ENCODE measurements at places on chromosomes 4 and X.

- DNase-seq, result no peak
Measured at GRCh38 chr4:122879001-122879400, 43.4 kb downstream of the NUDT6 start.

- DNase-seq, result no peak
Measured at GRCh38 chr4:138255917-138256597, 13.9 kb upstream of the SLC7A11 start.

DNA sequence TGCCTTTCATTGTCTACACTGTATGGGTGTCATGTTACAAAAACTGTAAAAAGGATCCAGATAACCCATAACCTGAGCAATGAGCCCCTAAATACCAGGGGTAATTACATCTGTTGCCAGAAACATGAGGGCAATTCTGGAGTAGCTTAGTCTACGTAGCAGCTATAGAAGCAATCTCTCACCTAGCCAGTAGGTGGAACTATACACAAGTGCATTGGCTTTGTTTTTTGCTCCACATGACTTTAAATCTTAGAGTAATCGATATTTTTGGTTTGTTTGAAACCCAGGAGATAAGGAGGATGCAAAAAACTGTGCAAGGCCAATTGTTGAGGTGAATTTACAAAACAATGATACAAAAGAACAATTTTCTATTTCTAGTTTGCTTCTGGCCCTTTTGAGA, 57.5 kb downstream of the GPR82 start:
- no peak for DNase-seq

DNA sequence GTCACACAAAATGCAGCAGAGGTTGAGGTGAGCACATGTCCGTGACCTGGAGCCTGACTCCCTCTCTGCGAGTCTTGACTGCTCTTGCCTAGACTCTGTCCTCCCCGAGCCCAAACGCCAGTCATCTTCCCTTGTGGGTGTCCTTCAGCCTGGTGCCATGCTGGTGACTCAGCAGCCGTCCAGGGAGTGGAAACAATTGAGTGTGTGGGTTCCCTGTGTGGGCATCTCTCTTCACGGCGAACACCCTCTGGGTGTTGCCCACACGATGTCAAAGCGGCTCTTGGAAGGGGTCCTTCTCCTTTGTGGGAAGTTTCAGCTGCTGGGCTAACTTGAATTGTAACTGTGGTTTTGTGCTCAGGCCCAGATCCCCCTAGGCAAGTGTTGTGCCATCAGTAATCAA, 17.5 kb upstream of the MSANTD1 start:
- DNase-seq, result no peak

GRCh38 chr4:152304220-152304619, 231.7 kb downstream of the FBXW7 start:
- DNase-seq, result no peak

- no peak for DNase-seq
Measured at GRCh38 chrX:13733506-13733905, 914 bp downstream of the TRAPPC2 start.

GRCh38 chr4:7786040-7786439, 153.6 kb downstream of the AFAP1 start:
- no peak for DNase-seq

DNA sequence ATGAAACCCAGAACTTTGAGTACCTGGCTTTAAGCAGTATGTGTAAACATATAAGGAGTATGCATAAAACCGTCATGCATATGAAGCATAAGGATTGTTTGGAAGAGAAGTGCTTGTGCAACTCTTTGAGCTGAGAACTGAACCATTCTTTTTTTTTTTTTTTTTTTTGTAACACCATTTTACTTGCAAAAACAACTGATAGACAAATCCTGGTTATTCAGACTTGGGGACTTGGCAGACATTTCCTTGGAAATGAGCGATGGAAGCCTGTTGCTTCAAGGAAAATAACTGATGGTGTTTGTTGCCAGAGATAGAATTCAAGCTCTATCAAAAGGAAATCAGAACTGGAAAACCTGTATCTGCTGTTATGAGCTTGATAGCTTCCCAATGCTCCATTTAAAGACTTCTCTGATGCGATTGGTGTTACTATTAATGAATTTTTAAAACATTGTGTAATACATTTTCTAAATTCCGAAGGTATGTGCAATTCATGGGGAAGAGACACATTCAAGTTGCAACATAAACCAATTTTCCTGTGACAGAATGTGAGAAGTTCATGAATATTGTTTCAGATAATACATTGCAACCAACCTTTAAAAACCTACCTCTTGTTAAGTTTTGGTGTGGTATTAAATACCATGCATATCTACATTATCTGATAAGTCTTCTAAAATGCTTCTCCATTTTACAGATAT, 47.0 kb upstream of the FAT1 start:
- no peak for DNase-seq

GRCh38 chr4:187724456-187724855, 271.1 kb upstream of the ZFP42 start:
- DNase-seq, result no peak

- no peak for DNase-seq
Measured at GRCh38 chr4:152680988-152681603, 1.3 kb upstream of the TMEM154 start.

DNA sequence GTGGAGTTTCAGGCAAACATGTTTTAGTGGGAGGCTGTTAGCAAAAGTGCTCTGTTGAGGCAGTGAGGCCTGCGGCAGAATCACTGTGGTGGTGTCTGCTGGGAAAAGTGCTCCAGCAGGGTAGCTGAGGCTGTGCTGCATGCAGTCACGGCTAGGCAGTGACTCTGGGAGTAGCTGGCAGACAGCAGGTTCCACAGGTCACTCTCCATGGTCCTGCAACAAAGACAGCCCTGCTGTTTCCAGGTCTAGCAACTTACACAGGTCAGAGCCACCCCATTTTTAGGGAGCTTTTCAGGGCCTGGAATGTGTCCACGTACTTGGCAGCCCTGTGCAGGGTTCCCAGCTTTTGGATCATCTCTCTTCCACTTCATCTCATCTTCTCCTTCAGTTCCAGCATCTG, 184.3 kb downstream of the NAA11 start:
- DNase-seq, result no peak

DNA sequence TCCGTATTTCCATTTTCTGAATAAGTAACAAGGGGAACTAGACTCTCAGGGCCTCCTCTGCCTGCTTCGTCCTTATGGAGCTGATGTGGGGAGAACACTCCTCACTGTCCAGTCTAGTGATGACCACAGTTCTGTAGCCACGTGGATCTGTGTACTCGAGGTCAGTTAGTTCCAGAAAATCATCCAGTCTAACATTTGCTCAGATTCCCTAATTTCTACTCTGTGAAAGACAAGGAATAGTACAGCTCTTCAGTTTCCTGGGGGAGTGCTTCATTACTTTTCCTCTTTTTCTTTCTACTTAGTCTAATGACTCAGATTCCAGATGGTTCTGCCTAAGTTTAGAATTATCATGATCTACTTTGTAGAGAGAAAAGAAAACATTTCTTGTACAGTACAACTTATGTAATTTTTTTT, 82.6 kb downstream of the SORBS2 start:
- no peak for DNase-seq

- DNase-seq, result no peak
Measured at GRCh38 chr4:109729117-109729717, 653 bp downstream of the PLA2G12A start.

- no peak for DNase-seq
Measured at GRCh38 chr4:79723507-79723906, 315.5 kb upstream of the GK2 start.

GRCh38 chr4:26094076-26094475, 180.1 kb downstream of the SMIM20 start:
- DNase-seq, result no peak

DNA sequence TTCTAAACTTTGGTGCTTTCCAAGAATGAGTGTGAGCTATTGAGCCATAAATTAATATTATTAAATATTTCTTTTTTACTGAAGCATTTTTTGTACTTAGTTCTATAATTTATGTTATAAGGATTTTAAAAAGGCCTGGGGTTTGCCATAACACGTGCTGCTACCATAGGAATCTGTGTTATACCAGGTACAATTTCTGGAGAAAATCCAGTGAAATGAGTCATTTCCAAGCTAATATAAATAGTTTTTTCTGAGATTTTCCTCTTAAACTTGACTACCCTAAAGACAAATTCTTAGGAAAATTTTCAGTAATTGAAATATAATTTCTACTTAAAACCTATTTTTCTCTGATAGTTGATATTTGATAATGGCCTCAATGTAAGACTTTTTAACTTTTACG, 130.8 kb downstream of the TLL1 start:
- no peak for DNase-seq

DNA sequence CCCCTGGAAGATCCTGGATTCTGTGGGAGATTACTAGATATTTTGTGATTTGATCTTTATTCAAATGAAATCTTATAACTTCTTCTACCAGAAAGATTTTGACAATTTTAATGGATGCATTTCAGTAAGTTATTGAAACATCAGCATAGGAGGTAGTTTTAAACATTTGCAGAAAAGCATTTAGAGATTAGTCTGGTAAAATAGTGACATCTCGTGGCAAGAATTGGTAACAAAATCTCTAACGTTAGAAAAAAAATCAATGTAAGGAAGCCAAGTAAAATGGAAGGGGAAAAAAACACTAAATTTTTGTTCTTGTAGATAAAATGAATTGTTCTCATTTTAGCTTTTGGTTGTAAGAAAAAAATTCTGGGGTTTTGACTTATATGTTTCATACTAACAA, 73.3 kb downstream of the TASL start:
- no peak for DNase-seq

DNA sequence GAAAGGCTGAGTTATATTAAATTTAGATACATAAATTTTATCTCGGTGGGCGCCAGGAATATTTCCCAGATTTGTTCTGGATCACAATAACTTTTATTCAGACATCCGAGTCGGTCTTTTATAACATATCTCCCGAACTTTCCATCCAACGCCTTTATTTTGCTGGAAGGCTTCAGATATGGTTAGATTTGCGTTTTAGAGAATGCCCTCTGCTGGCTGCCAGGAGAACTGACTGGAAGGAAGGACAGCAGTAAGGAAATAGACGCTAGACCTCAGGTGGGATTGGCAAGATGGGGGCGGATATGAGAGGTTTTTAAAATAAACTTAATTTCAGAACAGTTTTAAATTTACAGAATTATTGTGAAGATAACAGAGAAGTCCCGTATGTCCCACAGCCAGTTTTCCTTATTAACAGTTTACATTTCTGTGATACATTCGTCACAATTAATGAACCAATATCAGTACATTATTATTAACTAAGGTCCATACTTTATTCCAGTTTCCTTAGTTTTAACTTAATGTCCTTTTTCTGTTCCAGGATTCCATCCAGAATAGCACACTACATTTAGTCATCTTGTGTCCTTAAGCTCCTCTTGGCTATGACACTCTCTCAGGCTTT, 4.6 kb upstream of the KANTR start:
- DNase-seq, result peak; percentile 52

DNA sequence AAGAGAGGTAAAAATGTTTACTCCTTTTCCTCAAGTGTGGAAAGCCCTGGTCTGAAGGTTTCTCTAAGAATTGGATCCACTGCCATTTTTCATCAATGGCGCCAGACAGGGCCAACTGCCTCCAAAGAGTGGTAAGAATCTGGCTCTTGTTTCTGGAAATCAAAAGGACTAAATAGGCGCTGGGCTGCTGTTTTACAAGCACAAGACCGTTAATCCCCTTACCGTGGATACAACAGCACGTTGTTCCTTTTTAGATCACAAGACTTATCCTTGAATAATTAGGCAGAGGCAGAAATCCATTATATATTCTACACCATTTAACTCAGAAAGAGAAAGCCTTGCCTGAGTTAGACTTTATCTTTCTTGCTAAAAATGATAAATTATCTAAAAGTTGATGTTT, 10.6 kb downstream of the CLTRN start:
- no peak for DNase-seq

GRCh38 chr4:112952313-112952700, 97.1 kb upstream of the ANK2 start:
- no peak for DNase-seq

DNA sequence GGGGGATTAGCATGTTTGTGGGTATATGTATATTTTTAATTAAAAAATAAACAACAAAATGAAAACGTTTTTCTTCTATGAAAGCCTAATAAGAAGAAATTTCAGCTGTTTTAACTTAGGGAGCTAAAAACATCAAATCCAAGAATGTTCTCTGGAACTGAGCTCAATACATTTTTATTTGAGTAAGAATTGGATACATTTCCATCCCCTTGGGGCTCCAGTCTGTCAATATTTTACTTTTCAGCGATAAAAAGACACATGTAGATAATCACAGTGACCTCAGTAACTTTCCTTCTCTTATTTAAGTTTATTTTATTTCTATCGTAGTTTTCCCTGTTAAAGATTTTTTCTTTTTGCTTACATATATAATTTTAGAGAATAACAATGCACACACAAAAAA, 59.3 kb downstream of the ELOVL6 start:
- no peak for DNase-seq

DNA sequence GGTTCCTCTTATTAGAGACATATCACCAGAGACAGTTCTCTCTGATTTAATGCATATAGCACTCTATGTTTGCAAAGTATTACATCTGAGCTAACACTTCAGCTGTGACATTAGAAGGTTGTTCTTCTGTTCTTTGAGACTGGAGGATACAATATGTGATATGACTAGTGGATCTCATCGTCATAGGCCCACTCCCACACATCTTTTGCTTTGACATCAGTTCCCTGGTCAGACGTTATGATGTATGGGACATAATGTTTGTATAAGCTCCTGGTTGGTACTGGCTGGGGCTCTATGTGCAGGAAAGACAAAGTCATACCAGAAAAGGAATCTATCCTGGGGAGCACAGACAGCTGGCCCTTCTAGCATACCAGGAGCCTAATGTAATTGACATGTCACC, 57.7 kb upstream of the MAML3 start:
- DNase-seq, result no peak

GRCh38 chr4:6868386-6868785, 41.2 kb upstream of the TBC1D14 start:
- no peak for DNase-seq

DNA sequence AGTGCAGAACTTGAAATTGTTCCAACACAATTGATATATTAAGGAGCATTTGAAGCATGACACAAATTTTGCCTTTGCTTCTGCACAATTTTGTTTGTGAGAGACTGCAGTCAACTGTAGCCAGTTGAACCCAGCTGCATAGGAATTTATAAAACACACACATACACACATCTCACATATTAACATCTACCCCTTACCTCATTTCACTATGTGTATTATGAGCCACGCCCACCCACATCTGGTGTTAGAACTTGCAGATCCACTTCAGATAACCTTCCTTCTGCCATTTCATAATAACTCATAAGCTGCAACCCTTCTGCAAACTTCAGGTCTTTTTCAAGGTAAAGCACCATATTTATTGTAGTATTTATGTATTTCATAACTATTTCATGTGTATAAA, 188.1 kb upstream of the WDFY3 start:
- no peak for DNase-seq

DNA sequence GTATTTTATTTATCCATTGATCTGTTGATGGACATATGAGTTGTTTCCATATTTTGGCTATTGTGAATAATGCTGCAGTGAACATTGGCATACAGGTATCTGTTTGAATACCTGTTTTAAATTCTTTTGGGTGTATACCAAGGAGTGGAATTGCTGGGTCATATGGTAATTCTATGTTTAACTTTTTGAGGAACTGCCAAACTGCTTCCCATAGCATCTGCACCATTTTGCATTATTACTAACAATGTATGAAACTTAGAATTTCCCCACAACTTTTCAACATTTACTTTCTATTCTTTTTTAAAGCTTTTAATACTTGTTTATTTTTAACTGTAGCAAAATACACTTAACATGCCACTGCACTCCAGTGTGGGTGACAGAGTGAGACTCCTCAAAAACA, 57.0 kb upstream of the MSN start:
- no peak for DNase-seq

GRCh38 chrX:100864657-100865391, 9.3 kb downstream of the NOX1 start:
- no peak for DNase-seq

Data from activated naive CD4-positive, alpha-beta T cell treated with anti-CD3 and anti-CD28 coated beads, Interleukin-2, amount 10 ng/mL, durations not matched to agents 7 days and 5 days (primary cell).